ENCODE measurements at places on chromosomes 7 and 10.

DNA sequence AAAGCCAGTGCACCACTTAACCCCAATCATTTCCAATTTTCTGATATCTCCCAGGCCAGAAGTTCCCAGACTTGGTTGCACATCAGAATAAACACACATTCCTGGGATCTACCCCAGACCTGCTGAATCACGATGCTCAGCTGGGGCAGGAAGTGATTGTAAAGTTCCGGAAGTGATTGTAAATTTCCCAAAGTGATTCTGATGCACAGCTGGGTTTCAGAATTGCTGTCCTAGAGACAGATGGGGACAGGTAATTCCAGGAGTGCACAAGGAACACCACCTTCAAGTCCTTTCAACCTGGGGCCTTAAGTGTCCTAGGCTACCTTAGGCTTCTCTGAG lies 104.2 kb upstream of the EEPD1 start:
- DNase-seq, result no peak

DNA sequence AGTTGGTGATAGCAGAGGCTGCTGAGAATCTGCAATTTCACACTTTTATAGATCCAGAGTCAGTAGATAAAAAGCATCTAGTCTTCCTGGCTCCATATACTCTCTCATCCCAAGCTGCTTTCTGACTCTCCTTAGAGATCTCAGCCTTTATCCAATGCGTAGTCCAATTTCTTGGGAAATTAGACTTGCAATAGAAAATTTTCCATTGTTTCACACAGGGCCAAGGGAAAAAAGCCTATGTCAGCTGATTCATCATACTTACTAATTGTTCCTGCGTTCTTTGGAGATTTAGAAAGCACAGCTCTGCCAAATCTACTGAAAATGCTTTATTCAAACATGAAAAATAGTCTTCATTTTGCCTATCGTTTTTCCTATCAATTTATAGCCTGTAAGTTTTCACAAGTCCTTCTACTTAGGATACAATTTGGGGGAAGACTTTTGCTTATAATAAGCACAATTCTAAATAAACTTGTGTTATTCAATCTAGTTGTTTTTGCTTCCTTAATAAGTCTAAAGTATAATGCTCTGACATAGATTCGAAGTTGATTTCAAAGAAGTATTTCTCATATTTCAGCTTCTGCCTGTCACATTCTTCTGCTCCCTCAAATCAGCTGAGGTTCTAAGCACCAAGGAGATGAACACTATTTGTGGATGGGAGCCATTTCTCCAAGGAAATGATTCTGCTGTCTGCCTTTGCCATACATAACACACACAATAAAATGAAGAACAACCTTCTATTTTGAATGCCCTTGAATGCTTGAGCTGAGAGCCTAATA lies 165.4 kb downstream of the ADAM12 start:
- DNase-seq, result no peak

DNA sequence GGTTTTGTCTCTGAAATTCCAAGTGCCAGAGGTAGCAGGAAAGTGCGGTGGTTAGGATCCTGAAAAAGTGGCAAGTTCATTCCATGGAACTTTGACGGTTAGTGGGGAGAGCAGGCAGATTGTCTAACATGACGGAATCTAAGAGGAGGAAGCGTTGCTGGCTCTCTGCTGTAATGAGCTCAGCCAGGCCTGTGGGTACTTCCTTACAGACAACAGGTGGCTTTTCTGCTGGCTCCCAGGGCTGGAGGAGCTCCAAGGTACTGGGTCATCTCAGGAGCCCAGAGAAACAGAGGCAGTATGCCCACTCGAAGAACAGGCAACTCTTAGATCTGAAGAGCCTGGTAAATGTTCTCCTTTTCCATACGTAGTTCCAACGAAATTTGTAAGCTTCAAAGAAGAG lies 3.1 kb upstream of the AIFM2 start:
- DNase-seq, result no peak

- no peak for DNase-seq
Observed at GRCh38 chr10:1050145-1050544, 1.2 kb upstream of the IDI1 start.

- DNase-seq, result no peak
Observed at GRCh38 chr10:96263669-96264068, 7.7 kb downstream of the BLNK start.

DNA sequence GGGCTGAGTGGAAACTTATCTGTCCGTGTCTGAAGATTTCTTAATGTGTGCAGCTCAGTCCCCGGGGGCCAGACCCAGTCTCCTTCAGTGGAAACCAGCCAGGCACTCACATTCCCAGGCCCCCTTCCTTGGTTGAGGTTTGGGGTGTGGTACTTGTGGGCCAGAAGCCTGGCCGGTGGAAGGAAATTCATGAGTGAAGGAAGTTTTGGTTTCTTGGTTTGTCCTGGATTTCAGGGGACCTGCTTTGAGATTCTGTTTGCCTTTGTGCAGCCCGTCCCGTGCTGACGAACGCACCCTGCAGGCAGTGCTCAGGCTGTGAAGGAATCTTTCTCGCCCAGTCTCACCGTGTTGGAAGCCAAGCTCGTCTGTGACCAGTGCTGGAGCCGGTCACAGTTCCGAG lies 2.9 kb downstream of the INPP5A start:
- no peak for DNase-seq

DNA sequence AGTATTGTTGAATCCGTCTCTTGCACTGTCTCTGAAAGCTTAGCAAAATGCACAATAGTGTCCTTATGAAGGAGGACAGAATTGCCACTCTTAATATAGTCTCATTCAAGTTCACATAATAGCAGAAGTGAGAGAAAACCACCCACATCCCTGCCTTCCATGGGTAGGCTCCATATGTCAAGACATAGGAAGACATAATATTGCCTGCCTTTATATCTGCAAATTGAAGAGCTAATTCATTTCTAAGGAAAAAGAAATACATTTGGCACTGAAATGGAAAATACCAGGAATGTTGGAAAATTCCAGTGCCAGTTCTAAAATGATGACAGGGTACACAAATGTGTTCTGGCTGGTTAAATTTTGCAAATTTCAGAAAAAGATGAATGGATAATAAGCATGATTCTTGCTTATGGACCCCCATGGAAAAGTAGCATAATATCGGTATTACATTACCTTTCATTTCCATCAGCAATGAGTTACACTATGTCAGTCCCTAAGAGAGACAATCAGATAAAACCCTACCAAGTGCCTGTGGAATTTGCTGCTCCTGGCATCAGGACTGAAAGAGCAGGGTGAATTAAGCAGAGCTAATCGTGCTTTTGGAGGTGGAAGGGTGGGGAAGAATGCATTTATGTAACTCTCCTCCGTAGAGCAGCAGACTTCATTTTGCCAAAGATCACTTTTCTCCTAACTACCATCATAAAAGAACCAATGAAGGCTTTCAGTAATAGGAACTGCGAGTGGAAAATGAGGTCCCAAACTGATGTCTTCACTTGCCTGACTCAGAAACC lies 312.6 kb downstream of the FGFR2 start:
- DNase-seq, result no peak

DNA sequence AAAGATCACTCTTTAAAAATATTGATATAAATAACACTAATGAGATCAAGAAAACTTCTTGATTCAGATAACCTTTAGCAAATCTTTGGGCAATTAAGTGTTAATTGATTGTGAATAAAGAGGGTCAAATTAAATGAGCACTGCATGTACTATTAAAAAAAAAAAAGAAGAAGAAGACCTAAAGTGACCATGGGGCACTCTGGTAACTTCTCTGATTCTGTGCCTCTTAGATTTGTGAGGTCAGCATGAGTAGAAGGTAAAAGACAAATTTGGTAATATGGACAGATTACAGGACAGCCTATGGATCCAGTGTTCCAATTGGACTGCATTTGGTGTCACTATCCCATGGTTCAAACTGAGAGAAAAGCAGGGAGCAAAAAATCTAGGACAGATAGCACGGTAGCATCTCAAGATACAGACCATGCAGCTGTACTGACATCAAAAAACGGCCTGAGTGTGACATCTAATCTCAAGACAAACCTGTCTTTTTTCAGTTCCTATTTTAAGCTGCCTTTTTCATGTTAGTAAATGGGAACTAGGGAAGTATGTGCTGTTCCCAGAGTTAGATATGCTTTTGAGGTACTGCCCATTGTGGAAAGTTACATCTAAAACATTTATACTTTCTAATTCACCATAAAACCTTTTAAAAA lies 128.0 kb downstream of the KCND2 start:
- no peak for DNase-seq

GRCh38 chr7:91880016-91880412 lies 488 bp downstream of the MTERF1 start:
- DNase-seq, result no peak

DNA sequence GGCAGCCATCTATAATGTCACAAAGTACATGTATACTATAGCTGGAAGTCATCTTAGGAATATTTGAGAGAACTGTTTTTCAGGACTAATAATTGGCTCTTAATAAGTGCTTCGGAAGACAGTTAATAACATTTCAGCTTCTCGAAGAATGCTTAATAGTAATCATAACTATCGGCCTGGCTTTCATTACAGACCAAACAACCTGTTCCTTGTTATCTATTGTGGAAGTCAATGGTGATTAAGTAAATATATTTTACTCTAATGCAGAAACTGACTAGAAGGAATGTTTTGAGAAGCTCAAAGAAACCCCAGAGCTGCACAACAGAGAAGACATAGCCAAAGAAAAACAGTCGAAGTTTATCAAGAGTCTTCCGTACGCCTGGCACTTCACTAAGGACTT lies 106.8 kb upstream of the FAM133B start:
- no peak for DNase-seq

DNA sequence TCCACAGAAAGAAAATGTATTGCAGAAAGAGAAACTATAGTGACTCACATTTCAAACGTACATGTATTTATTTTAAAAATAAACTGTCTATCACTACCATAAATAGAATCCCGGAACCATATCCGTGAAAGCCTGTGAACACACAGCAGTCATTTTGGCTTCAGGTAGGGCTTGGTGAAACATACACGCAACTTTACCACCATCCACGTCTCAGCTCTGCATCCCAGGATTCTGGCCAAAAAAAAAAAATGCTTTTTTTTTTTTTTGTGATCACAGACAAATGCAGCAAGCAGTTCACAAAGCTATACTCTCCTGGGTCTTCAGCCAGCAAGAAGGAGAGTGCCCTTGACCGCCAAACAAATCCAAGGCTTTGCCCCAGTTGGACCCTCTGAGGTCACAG lies 56.8 kb upstream of the OCM2 start:
- no peak for DNase-seq

- DNase-seq, result no peak
Observed at GRCh38 chr7:92691578-92691977, 101.4 kb upstream of the FAM133B start.

DNA sequence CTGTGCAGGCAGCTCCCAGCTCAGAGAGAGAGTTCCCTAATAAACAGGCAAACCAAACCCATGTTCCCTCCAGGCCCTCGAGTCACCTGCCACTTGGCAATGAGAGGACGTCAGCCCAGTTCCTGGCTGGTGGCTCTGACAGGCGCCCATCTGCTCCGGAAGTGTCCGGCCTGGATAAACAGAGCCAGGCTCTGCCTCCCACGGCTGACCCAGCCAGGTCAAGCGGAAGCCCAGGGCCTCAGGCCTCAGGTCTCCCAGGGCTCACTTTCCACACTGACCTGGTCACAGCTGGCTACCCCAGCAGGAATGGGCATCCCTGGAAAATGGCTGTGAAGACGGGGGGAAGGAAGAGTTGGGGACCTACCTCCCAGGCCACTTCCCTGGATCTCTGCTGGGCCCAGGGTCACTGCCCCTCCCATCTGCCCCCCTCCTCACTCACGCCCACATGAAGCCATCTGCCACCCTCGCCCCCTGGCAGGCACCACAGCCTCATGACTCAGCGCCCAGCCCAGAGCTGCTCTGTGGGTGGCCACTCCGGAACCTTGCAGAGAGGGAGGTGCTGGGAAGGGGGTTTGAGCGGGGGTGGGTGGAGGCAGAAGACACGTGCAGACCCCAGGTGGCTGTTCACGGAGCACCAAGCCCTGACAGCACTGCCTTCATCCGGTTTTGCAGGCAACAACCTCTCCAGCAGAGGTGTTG lies 37.4 kb upstream of the DUSP5 start:
- no peak for DNase-seq

Data from renal cortex interstitium (tissue), 15 donors.